ENCODE measurements at places on chromosomes 5 and 9. TPM values are rescaled to one million over a fixed set of nuclear protein-coding genes. Genes with fewer than 3 reads are reported as not detected.

The STING1 gene
- 151 TPM for total RNA-seq

The FOXD4L4 gene
- total RNA-seq: 0.19 TPM

The CDH9 gene
- not detected for total RNA-seq

The FBLL1 gene
- total RNA-seq: not detected

The IRX1 gene
- 4.3 TPM for total RNA-seq

The PCDHB14 gene
- total RNA-seq: 7.5 TPM

The PLPP7 gene
- total RNA-seq: 9.5 TPM

The CORO2A gene
- 3.7 TPM for total RNA-seq

The GZMA gene
- total RNA-seq: 1.1 TPM

The ARID3C gene
- not detected for total RNA-seq

The TMEM215 gene
- not detected for total RNA-seq

The ASPN gene
- total RNA-seq: 79.8 TPM

The RASEF gene
- total RNA-seq: 0.06 TPM

The AKNA gene
- 36.5 TPM for total RNA-seq

The TMC1 gene
- 0.62 TPM for total RNA-seq

The PIK3R1 gene
- total RNA-seq: 132 TPM

The ANKRD34B gene
- total RNA-seq: not detected

The CEP120 gene
- 19.4 TPM for total RNA-seq

The C5orf47 gene
- total RNA-seq: not detected

The FYB1 gene
- total RNA-seq: 16.3 TPM

The PCDHGA5 gene
- 11.5 TPM for total RNA-seq

The SPATA9 gene
- 0.45 TPM for total RNA-seq

The GAS1 gene
- 111 TPM for total RNA-seq

The WDR38 gene
- total RNA-seq: not detected

The ARSI gene
- 0.91 TPM for total RNA-seq

The DAB2 gene
- 119 TPM for total RNA-seq

The TRPM3 gene
- total RNA-seq: 1.5 TPM

The DRD1 gene
- total RNA-seq: 0.45 TPM

The CCDC152 gene
- total RNA-seq: 0.78 TPM

The ROR2 gene
- 5.8 TPM for total RNA-seq

The SPINK1 gene
- total RNA-seq: 13.7 TPM

The PHYHD1 gene
- total RNA-seq: 20.5 TPM

The TEK gene
- total RNA-seq: 26.0 TPM

The PCDHB8 gene
- total RNA-seq: 4.3 TPM

The DBH gene
- not detected for total RNA-seq

The LIFR gene
- 69.6 TPM for total RNA-seq

The NMUR2 gene
- not detected for total RNA-seq

The RGS3 gene
- 161 TPM for total RNA-seq
